Smooth muscle cell of bladder (primary cell): ENCODE measurements at places on chromosomes 12 and 14. TPM values are rescaled to one million over a fixed set of nuclear protein-coding genes. Genes with fewer than 3 reads are reported as not detected.

TAS2R7 gene
- total RNA-seq: not detected in 2 replicates

KCNC2 gene
- not detected in 2 replicates for total RNA-seq

P2RX2 gene
- not detected in 2 replicates for total RNA-seq

RPL10L gene
- total RNA-seq: not detected in 2 replicates

KLRG1 gene
- total RNA-seq: 0.28 and 0.65 TPM in 2 replicates

SLC5A8 gene
- not detected in 2 replicates for total RNA-seq

FAIM2 gene
- 5.4 and 5.5 TPM in 2 replicates for total RNA-seq

IFNG-AS1 gene
- not detected in 2 replicates for total RNA-seq
